ENCODE measurements at places on chromosomes 2 and 18.

DNA sequence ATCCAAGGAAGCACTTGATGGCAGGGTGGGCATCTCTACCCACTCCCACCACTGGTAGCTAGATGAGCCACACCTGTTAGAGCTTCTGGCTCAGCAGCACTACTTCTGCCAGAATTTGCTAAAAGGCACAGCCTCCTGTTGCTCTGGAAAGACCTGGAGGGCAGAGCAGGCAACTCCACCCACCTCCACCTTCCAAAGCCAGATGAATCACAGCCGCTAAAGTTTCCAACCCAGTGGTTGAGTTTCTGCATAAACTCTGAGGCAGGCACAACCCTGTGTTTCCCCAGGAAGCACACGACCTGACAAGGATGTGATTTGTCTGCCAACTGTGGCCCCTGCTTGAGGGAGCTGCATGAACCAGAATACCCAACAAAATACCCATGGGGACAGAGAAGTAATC, 111.6 kb upstream of the GCFC2 start:
- no peak for DNase-seq

DNA sequence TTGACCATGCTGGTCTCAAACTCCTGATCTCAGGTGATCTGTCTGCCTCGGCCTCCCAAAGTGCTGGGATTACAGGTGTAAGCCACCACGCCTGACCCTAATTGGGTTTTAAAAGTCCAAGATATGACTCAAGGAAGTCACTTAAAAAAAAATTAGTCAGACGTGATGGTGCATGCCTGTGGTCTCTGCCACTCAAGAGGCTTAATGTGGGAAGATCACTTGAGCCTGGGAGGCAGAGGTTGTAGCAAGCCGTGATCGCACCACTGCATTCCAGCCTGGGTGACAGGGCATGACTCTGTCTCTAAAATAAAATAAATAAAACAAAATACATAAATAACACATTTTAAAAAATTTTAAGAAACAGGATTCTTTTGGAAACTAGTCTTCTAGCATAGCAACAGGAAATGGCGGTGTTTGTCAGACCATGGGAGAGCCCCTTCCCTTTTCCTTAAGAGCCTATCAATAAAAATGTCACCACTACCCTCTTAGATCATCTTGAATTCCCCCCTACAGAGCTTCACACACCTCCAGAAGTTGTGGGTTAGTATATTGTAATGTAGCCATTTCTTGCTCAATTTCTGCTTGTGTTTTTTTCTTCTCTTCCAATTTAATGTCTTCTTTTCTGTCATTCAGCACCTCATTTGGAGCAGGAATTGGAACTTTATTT, 20.1 kb downstream of the SFT2D3 start:
- DNase-seq, result no peak

- no peak for DNase-seq
These were observed 224.8 kb downstream of the NUP35 start for GRCh38 chr2:183349091-183349490.

- no peak for DNase-seq
These were observed 490.9 kb downstream of the FBXO15 start for GRCh38 chr18:73656691-73657090.

DNA sequence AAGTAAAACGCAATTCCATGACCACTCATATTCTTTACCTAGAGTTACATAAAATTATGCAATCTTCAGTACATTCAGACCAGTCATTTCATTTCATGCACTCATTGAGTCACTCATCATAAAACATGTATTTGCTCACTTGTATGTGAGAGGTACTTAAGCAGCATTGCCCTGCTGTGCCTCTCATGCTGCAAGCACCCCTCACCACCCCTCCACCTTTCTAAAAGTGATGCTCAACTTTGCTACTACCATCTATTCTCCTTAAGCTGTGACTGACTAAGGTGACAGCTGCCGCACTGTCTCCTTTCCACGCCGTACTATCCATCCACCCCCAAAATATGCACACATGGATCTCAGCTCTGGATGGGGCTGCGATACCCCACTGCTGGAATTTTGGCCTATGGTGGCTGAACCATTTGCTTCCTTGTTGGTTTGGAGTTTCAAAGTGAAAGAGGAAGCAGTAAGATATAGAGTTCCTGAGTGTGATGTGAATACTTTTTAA, 7.2 kb downstream of the ARHGAP25 start:
- DNase-seq, result no peak

- no peak for DNase-seq
These were observed 143.6 kb downstream of the AFF3 start for GRCh38 chr2:99998651-99999320.

- DNase-seq, result no peak
These were observed 194.8 kb downstream of the LNPK start for GRCh38 chr2:175807031-175807873.

Measured in fibroblast of skin of left biceps (primary cell).